ENCODE measurements at places on chromosomes 3 and 15.

- DNase-seq = no peak
These were observed 259.9 kb upstream of the ZPLD1 start for GRCh38 chr3:102174832-102175374.

DNA sequence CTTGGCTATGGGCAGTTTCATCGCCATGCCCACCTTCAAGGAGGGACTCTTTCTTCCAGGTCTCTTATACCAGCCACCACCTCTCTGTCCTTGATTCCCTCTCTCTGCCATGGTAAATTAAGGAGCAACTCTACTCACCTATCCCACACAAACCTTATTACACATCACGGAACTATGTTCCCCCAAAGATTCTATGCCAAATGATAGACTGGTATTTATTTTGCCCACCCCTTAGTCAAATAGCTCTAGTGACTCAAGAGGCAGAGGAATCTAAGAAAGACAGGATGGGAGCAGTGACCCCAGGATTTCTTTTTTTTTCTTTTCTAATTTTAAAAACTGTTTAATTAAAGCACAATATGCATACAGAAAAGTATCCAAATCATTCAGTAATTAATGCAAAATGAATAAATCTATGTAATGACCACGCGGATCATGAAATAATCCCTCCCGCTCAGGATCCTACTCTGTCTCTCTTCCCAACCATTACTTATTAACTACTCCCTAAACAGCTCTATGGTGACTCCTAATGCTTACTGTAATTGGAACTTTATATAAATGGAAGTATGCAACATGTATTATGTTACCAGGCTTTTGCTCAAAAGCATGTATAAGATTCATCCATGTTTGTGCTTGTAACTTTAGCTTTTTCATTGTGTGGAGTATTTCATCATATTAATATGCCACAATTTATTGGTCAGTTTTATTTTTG is 410.8 kb upstream of the RASGRP1 start:
- no peak for DNase-seq

DNA sequence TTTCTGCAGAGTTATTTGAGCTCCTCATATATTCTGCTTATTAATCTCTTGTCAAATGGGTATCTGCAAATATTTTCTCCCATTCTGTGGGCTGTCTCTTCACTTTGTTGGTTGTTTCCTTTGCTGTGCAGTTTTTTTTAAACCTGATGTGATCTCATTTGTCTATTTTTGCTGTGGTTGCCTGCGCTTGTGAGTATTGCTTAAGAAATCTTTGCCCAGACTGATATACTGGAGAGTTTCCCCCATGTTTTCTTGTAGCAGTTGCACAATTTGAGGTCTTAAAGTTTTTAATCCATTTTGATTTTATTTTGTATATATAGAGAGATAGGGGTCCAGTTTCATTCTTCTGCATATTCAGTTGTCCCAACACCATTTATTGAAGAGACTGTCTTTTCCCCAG is 102.3 kb downstream of the POLQ start:
- DNase-seq = no peak

- DNase-seq = no peak
These were observed 42.0 kb downstream of the SST start for GRCh38 chr3:187628169-187628568.

- DNase-seq = no peak
These were observed 409.0 kb upstream of the KCNMB2 start for GRCh38 chr3:178127221-178127620.

- no peak for DNase-seq
These were observed 287.6 kb upstream of the STT3B start for GRCh38 chr3:31244929-31245817.

GRCh38 chr3:23650371-23651140 is 155.2 kb upstream of the UBE2E1 start:
- no peak for DNase-seq

DNA sequence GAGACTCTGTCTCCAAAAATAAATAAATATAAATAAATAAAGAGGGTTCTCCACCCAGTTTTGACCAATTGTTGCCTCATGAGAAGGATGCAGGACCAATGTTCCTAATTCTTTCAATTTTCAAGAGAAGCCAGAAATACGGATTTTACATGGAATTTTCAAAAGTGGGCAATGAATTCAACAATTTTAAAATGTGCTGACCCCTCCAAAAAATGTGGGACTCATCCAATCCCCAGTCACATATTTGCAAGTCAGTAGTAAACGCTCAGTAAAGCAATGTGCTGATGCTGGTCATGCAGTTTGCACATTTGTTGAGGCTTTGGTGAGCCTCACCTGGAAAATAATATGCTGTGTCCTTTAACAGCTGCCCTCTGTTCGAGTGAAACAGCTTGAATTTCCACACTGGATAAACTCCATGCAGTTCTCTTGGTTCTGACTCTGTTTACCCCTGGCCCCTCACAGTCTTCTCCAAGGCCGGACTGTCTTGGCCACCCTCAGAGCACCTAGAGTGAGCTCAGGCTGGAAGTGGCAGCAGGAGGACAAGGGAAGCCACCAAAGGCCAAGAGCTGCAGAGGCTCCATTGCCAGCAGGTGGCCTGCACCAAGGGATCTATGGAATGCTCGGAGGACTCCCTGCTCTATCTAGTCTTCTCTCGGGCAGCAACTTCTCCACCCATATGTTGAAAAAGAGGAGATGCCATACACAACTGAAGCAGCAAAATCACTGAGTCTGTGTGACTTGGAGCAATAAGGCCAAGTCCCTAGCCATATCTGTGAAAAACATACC is 246.8 kb downstream of the UACA start:
- no peak for DNase-seq

- DNase-seq = no peak
These were observed 232.6 kb upstream of the LRTM1 start for GRCh38 chr3:55160241-55160983.

DNA sequence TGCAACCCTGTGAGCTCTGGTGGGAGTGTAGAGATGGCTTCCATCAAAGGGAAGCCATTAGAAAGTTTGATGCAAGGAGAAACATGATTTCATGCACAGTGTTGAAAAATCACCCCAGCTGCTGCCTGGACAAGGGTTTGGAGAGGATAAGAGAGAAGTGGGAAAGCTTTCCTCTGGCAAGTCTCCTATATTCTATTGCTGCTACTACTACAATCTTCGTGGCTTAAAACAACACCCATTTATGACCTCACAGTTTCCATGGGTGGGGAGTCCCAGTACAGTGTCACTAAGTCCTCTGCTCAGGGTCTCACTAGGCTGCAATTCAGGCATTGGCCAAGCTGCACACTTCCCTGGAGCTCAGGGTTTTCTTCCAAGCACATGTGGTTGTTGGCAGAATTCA is 229.3 kb downstream of the TAFA4 start:
- no peak for DNase-seq

GRCh38 chr3:159280386-159281191 is 478.7 kb downstream of the MFSD1 start:
- DNase-seq = no peak

Measured in globus pallidus (tissue), 1 donor.